ENCODE measurements at places on chromosomes 13 and 19. TPM values are rescaled to one million over a fixed set of nuclear protein-coding genes. Genes with fewer than 3 reads are reported as not detected.
A peak's percentile ranks its signal among the peaks of the same experiment; 100 is the strongest.

RGL3 gene
- total RNA-seq, result 22.6 TPM

CLEC4G gene
- not detected for total RNA-seq

SYDE1 gene
- total RNA-seq, result 47.7 TPM

CLASRP gene
- total RNA-seq, result 72.4 TPM

KCTD4 gene
- total RNA-seq, result not detected

SCEL gene
- total RNA-seq, result not detected

SIGLEC8 gene
- not detected for total RNA-seq

DNA sequence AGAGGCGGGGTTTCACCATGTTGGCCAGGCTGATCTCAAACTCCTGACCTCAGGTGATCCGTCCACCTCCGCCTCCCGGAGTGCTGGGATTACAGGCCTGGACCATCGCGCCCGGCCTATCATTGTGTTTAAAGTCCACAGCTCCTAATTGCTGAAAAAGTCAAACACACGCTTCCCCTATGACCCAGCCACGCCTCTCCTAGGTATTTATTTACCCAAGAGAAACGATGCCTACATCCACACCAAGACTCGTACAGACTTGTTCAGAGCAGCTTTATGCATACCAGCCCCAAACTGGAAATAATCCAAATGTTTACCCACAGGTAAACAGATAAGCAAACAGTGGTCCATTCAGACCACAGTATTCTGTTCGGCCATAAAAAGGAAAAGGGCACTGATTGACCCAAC, 15.1 kb downstream of the ZNRF4 start:
- no peak overlapping the region for H3K27ac ChIP-seq
- H3K27me3 ChIP-seq, result no peaks in the 10 kb centered on the region
- DNase-seq, result no peak
- H3K36me3 ChIP-seq, result no peaks in the 10 kb centered on the region
- H3K4me1 ChIP-seq, result no peaks in the 10 kb centered on the region

GRCh38 chr19:2636897-2637683, 65.4 kb downstream of the GNG7 start:
- H3K27ac ChIP-seq, result no peak overlapping the region
- peaks cover 8% of the 10 kb centered on the region for H3K4me1 ChIP-seq
- H3K27me3 ChIP-seq, result no peaks in the 10 kb centered on the region
- H3K36me3 ChIP-seq, result no peaks in the 10 kb centered on the region
- no peak overlapping the region for H3K4me3 ChIP-seq
- no peak for DNase-seq

- H3K27ac ChIP-seq, result peak overlapping the region; percentile 88
- peaks cover 8% of the 10 kb centered on the region for H3K36me3 ChIP-seq
- peaks cover 19% of the 10 kb centered on the region for H3K4me1 ChIP-seq
Observed at GRCh38 chr19:572743-573518, 535 bp downstream of the BSG start.

DNA sequence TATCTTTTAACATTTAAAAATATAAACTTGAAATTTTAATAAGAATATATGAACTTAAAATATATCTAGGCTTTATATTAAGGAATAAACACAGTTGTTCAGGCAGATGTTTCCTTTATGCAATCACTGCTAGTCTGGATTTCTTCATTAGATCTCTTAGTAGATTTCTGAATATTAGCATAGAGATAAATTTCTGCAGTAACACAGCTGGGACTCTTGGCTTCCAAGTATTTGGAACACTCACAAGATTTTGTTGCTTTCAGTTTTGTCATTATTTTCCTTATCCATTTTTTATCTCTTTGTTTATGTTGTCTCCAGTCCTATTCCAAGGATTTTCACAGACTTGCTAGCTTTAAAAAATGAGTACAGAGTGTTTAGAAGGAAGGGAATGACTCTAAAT, 857.1 kb downstream of the GPC5 start:
- DNase-seq, result no peak
- no peaks in the 10 kb centered on the region for H3K27me3 ChIP-seq
- no peak overlapping the region for H3K4me3 ChIP-seq
- no peaks in the 10 kb centered on the region for H3K4me1 ChIP-seq
- no peaks in the 10 kb centered on the region for H3K36me3 ChIP-seq

DNA sequence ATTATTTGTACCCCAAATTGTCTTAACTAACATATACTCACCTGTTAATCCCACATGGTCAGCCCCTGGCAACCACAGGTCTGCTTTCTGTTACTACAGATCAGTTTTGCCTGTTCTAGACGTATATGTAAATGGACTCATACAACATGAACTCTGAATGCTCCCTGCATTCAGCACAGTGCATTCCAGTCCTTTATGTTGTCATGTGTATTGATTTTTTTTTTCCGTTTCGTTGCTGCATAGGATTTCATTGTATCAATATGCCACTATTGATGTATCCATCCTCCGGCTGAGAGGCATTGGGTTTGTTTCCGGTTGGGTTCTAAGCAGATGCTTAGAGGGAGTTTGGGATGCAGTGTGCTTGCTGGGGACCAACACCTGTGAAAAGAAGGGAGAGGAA, 36.1 kb upstream of the TNFRSF19 start:
- H3K4me3 ChIP-seq, result no peak overlapping the region
- H3K27me3 ChIP-seq, result no peaks in the 10 kb centered on the region
- DNase-seq, result no peak
- H3K4me1 ChIP-seq, result no peaks in the 10 kb centered on the region
- H3K36me3 ChIP-seq, result no peaks in the 10 kb centered on the region

DNA sequence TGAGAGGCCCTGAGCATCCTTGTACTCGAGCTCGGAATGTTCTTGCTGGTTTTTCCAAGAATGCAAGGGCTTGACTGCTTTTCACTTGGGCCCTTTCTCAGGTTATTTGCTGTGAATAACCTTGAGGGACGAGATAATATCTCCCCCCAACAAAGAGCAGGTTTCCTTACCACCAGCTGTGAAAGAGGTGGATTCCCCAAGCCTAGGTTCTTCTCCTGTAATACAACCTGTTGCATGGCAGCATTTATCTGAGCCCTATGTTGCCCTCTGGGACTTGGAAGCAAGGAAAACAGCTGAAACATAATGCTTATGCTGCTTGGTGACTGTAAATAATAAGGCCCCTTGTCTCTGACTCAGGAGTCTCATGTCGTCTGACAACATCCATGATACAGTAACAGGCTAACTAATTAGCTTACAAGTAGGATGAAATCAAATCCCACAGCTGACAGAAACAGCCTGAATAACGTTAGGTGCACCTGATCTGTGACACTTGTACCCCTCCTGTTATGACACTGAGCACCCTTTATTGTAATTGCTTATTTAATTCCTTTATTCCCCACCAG, 43.6 kb upstream of the RCBTB2 start:
- no peaks in the 10 kb centered on the region for H3K27me3 ChIP-seq
- DNase-seq, result no peak
- H3K4me3 ChIP-seq, result no peak overlapping the region
- no peaks in the 10 kb centered on the region for H3K36me3 ChIP-seq
- no peaks in the 10 kb centered on the region for H3K4me1 ChIP-seq
- no peak overlapping the region for H3K27ac ChIP-seq

- H3K36me3 ChIP-seq, result no peaks in the 10 kb centered on the region
- DNase-seq, result no peak
- H3K4me3 ChIP-seq, result no peak overlapping the region
- no peaks in the 10 kb centered on the region for H3K27me3 ChIP-seq
- H3K27ac ChIP-seq, result no peak overlapping the region
- no peaks in the 10 kb centered on the region for H3K4me1 ChIP-seq
Observed at GRCh38 chr19:19169236-19170052, 619 bp downstream of the MEF2B start.

DNA sequence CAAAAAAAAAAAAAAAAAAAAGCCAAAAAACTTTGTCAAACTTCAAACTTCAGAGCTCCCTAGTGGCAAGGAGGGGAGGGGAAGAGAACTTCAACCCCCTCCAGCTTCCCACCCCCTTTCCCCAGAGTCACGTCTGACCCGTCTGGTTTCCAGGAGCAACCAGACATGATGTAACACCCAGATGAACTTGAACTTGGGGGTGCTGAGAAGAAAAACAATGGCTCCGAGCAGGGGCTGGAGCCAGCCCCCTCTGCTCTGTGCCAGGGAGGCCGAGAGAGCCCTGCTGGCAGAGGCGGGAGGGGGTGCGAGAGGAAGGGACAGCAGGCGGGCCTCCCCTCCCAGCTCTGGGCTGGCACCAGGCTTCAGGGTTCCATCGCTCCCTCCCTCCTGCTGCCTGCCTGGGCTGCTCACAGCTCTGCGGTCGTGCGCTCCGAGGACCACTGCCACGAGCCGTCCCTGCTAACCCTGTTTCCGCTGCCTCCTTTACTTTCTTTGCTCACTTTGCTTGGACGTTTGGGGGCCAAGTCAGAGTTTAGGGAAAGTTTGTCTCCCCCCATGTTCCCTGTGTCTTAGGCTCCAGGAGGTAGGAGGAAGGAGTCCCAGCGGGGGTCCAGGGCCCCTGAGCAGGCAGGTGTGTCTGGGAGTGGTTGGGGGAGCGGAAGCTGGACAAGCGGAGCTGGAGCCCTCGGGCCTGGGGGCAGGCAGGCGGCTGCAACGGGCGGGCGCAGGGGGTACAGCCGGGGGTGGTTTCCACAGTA, 11.1 kb downstream of the LYL1 start:
- H3K27ac ChIP-seq, result 0 out of 2 replicates have a peak overlapping the region, but pooled peaks have one; percentile 17
- H3K27me3 ChIP-seq, result no peaks in the 10 kb centered on the region
- H3K36me3 ChIP-seq, result no peaks in the 10 kb centered on the region
- no peak for DNase-seq
- no peak overlapping the region for H3K4me3 ChIP-seq

DNA sequence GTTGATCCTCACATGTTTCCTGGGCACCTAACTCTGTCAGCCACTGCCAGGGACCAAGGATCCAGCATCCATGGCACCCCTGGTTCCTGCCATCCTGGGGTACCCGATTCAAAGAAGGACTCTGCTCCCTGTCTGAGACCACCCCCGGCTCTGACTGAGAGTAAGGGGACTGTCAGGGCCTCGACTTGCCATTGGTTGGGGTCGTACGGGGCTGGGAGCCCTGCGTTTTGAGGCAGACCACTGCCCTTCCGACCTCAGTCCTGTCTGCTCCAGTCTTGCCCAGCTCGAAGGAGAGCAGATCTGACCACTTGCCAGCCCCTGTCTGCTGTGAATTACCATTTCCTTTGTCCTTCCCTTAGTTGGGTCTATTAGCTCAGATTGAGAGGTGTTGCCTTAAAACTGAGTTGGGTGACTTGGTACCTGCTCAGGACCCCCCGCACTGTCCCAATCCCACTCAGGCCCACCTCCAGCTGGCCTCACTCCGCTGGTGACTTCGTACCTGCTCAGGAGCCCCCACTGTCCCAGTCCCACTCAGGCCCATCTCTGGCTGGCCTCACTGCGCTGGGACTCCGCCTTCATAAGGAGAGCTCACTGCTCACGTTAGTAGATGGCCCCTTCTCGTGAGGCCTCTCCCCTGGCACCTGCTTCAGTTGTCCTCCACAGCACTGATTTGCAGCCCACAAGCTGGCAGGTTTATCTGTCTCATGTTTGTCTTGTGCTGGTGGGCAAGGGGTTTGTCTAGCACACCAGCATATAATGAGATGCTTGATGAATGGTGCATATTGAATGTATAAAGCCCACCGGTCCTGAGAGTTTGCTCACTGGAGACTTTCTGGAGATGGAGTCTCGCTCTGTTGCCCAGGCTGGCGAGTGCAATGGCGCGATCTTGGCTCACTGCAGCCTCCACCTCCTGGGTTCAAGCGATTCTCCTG, 3.9 kb downstream of the RPL28 start:
- H3K4me3 ChIP-seq, result no peak overlapping the region
- H3K36me3 ChIP-seq, result peaks cover 22% of the 10 kb centered on the region
- H3K27ac ChIP-seq, result no peak overlapping the region
- no peaks in the 10 kb centered on the region for H3K27me3 ChIP-seq
- no peak for DNase-seq

DNA sequence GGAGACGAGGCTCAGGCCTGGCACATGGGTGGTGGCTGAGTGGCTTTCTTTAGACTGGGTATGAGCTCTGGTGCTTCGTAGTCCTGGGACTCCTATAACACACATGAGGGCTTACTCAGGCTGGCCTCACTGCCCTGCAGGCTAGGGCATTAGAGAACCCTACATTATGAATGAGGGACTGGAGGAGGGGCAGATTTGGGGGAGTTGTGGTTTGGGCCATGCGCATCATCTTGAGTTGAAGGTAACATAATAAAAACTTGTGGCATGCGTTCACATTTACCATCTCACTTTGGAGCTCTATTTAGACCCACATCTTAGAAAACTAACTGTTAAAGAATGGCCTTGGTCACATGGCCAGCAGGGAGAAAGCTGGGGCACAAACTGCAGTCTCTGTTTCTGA, 54.2 kb downstream of the STARD13 start:
- DNase-seq, result no peak
- H3K4me3 ChIP-seq, result no peak overlapping the region
- H3K27me3 ChIP-seq, result no peaks in the 10 kb centered on the region
- H3K36me3 ChIP-seq, result no peaks in the 10 kb centered on the region

GRCh38 chr13:113533161-113533840, 42.8 kb upstream of the DCUN1D2 start:
- H3K36me3 ChIP-seq, result peaks cover 5% of the 10 kb centered on the region
- no peak for DNase-seq
- H3K4me1 ChIP-seq, result no peaks in the 10 kb centered on the region
- H3K27ac ChIP-seq, result no peak overlapping the region

GRCh38 chr13:112994084-112994780, 25.2 kb downstream of the MCF2L start:
- H3K27ac ChIP-seq, result no peak overlapping the region
- no peak overlapping the region for H3K4me3 ChIP-seq
- no peaks in the 10 kb centered on the region for H3K27me3 ChIP-seq
- H3K36me3 ChIP-seq, result no peaks in the 10 kb centered on the region
- no peak for DNase-seq

DNA sequence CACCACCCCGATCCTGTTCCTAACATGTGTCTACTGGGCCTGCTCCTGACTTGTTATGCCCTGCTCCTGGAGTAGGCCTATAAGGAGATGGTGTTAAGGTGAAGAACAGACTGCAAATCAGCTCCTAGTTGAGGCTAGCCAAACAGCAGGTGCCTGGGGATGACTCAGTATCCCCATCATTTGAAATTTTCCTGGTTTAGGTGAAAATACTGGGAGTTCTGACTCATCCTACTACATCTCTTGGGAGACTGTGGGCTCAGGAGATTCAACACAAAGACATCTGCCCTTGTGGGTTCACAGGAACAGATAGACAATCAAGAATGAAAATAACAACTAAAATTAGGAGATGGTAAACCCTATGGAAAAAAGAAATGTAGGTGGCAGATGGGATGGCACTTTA, 41.2 kb downstream of the BRD4 start:
- H3K27ac ChIP-seq, result no peak overlapping the region
- H3K4me3 ChIP-seq, result no peak overlapping the region
- DNase-seq, result no peak
- H3K27me3 ChIP-seq, result no peaks in the 10 kb centered on the region

GRCh38 chr19:45123440-45123850, 30.5 kb downstream of the PPP1R37 start:
- H3K4me1 ChIP-seq, result no peaks in the 10 kb centered on the region
- no peaks in the 10 kb centered on the region for H3K27me3 ChIP-seq
- no peaks in the 10 kb centered on the region for H3K36me3 ChIP-seq
- DNase-seq, result no peak
- H3K4me3 ChIP-seq, result no peak overlapping the region

GRCh38 chr19:16244091-16244490, 46.4 kb downstream of the AP1M1 start:
- no peak for DNase-seq
- H3K4me3 ChIP-seq, result no peak overlapping the region
- no peaks in the 10 kb centered on the region for H3K27me3 ChIP-seq
- H3K4me1 ChIP-seq, result no peaks in the 10 kb centered on the region
- H3K36me3 ChIP-seq, result no peaks in the 10 kb centered on the region

DNA sequence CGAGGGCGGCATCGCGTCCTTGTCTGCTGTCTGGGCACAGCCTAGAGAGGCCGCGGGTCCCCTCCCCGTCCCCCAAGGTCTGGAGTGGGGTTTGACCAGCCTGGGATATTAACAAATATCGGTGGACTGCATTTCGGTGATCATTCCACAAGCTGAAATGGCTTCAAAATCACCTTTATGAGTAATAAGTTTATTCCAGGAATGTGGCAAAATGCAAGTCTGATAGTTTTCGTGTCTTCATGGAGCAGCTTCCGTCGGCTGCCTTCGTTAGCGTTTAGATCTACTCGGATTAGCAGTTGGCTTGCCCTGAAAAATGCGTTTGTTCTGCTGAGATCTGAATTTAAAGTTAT, 1.1 kb upstream of the GJA3 start:
- H3K4me1 ChIP-seq, result peaks cover 6% of the 10 kb centered on the region
